M059J (cell line): ENCODE measurements at places on chromosomes 7 and 10.

DNA sequence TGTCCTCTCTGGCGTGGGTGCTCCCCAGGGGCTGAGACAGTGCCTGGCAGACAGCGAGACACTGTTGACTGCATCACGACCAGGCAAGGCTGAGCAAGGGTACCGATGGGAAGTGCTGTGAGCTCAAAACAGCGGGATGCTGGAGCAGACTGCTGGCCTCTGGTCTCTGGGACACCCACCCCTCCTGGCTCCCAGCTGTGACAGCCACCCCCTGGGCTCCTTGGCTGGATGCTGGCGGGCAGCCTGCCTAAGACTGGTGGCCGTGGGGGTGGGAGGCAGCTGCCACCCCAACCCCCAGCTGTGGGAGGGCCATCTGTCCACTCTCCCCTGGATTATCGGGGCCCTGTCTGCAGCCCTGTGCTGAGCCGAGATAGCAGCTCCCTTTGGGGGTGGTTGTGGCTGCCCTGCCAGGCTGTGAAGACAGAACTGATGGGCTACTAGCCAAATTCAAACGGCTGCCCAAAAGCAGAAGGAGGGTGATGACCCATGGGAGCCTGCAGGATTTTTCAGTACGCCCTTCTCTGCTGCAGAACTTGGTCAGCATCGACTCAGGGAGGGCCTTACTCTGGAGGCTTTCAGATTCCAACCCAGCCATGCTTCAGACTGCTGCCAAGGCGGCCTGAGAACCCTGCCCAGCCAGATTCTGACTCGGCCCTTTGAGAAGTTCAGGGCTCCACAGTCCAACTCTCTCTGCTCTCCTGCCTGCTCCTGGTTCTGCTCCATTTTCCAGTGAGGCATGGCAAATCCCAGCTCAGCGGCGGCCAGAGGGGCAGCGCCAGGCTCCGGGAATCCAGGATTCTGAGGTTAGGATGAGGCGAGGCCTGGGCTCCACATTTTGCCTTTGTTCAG, 125.3 kb downstream of the NEURL1 start:
- DNase-seq = no peak

GRCh38 chr10:51656503-51656902, 42.9 kb downstream of the CSTF2T start:
- no peak for DNase-seq

DNA sequence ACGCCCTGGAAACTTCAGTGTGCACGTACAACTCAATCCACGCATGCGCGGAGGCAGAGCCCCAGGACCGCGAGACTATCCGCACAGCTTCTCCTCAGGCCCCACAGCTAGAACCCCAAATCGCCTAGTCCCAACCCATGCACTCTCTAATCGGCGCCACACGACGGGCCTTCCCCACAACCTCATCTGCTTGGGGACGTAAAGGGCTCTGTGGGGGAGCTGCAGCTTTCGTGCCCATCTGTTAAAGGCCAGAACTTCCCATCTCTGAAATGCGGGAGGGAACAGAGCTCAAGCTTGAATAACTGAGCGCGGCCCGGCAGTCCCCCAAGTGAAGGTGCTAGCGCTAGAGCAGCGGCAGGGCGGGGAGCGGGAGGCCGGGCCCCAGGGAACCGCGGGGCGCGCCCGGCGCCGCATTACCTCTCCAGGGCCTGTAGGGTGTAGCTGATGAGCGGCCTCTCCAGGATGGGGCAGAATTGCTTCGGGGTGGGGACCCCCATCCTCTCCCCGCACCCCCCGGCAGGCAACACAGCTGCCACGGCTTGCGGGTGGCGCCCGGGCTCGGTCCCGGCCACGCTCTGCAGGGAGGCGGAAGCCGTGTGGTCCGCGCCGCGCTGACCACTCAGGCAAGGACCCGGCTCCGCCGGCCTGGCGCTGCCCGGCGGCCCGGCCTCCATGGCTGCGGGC, 547 bp downstream of the CRPPA start:
- DNase-seq = peak; percentile 95

- no peak for DNase-seq
These were observed 44.4 kb upstream of the KLF6 start for GRCh38 chr10:3829156-3830050.

DNA sequence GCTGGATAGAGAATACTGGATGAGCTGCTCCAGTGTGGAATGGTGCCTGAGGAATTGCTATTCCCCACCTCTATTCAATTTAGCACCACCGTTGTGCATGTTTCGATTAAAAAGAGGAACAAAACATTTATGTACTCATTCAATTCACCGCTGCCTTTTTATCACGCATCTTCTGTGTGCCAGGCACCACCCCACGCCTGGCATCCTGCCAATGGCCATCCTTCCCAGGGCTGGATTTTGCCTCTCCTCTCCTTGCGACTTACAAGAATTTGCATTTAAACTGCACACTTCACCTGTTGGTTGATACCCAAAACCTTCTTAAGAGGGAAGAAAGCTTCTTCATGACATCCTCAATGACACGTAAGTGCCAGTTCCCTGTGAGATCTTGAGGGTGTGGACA, 110.2 kb upstream of the DPP6 start:
- DNase-seq = no peak

GRCh38 chr7:38244516-38244915, 28.9 kb downstream of the TARP start:
- DNase-seq = no peak

GRCh38 chr7:133230591-133231194, 22.2 kb upstream of the EXOC4 start:
- DNase-seq = peak; percentile 55

DNA sequence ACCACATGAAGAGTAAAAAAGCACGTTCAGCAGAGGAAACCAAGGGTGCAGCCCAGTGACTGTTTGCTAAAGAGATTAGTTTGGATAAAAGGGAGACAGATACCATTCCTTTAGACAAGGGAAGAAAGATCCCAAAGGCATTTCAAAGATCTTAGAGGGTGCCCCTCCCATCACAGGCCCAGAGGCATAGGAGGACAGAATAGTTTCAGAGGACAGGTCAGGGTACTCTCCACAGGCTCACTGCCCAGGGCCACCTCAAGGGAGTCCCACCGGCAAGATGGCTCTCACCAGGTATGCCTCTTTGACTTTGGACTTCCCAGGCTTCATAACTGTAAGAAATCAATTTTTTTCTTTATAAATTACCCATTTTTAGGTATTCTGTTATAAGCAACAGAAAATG, 4.7 kb upstream of the TCTN3 start:
- DNase-seq = no peak

DNA sequence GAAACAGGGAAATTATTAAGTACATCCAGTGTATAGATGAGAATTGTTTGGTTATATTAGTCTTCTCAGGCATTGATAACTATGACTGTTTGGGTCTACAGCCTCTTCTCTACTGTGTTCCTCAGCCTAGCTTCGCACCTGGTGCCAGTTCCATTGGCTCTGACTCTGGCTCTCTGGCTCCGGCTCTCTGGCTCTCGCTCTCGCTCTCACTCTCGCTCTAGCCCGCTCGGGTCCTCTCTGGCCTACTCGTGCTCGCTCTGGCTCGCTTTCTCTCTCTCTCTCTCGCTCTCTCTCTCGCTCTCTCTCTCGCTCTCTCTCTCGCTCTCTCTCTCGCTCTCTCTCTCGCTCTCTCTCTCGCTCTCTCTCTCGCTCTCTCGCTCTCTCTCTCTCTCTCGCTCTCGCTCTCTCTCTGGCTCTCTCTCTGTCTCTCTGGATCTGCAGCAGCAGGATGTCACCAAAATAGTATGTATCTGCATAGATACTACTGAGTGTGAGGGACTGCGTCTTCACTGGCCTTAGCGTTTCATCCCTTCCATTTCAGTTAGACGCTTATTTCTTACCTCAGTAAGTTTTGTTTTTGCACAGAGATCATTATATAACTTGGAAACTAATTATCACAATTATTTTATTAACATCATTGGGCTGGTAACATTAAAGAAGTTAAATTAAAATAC, 6.5 kb upstream of the SSBP1 start:
- no peak for DNase-seq

DNA sequence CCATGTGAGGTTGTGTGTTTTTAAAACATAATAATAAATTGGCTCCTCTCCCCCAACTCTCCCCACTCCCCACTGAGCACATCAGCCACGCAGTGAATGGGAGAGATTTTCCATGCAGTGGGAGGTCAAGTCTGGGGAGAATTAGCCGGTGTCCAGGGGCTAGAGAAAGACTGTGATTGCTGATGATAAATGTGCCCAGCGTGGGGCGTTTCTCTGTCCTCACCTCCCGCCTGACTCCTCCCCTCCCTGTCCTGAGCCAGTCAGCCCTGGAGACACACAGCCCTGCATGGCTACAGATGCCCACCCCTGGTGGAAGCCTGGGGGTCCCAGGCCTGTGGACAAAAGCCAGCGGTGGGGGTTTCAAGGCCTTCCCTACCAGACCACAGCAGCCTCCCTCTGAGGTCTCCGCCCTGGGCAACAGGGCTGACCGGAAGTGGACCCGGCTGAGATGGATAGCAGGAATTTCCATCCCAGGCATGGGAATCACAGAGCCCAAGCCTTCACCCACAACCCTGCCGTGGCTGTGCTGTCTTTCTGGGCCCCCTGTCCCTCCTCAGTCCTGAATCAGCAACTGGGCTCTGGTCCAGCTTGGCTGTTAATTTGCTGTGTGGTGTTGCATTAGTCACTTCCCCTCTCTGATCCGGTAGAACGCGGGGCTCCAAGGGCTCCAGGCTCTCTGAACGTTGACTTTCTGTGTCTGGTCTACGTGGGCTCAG, 46.8 kb upstream of the SLC29A3 start:
- DNase-seq = peak; percentile 36

- peak; percentile 70 for DNase-seq
These were observed 35.6 kb downstream of the PRKAR2B start for GRCh38 chr7:107080099-107080505.

DNA sequence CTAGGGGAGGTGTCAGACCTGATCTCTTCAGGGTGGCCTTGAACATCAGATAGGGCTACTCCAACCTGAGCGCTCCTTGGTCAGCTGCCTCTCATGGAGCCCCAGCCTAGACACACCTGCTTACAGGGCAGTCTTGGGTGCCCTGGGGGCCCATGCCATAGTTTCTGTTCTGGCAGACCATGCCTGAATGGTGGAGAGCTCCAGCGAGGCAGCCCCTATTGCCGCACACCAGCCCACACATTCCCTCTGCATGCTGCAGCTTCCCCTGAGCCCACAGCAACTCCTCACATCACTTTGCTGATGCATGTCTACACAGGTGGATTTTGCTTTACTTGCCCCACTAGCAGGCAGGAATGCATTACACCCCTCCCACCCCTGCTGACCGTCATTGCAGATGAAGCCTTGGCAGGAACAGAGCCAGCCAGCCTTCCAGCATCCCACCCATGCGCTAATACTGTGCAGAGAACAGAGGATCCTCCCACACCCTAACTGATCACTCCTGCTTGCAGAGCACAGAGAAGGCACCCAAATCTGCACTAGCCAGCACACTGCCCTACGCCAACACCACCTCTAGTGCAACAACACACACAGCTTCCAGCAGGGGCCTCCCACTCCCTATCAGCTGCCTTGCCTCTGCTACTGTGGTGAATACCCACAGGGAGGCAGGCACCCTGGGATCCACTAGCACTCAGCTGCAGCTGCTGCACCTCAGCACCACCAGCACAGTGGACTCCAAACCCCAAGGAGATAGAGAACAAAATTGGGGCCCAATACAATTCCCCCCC, 43.0 kb upstream of the GRM3 start:
- DNase-seq = no peak

DNA sequence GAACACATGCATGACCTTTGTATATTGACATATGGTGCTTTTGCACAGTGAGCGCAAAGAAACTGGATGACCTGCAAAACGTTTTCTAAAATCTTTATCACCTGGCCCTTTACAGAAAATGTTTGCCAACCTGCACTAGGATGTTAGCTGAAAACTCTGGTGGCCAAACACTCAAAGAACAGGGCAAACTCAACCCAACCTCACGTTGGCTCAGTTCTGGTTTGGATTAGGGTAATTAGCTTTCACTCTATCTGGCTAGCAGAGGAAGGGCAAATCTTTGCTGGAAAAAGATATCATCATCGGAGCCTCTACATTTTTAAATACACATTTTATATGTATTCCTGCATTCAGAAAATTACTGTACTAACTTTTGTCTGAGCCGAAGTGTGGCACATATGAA, 688.9 kb downstream of the PHTF2 start:
- DNase-seq = no peak

GRCh38 chr7:134761266-134761665, 18.2 kb upstream of the CALD1 start:
- no peak for DNase-seq

- no peak for DNase-seq
These were observed 5.3 kb downstream of the PTF1A start for GRCh38 chr10:23197416-23197861.

DNA sequence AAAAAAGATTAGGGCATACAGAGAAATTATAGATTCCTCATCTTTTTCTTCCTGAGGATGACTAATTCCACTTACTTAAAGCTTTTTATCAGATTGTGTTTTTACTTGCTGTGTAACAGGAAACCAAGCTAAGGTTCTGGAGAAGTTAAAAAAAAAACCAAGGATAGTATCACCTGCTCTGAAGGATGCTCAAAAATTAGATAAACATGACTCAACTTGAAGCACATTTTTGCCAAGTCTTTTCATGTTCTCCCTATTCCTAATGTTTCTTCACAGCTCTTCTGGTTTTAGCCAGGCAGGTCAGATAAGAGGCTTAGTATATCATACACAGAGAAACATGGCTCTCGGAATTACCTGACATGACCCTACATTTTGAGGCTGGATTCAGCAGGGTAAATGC, 90.3 kb downstream of the CPEB3 start:
- peak; percentile 32 for DNase-seq

DNA sequence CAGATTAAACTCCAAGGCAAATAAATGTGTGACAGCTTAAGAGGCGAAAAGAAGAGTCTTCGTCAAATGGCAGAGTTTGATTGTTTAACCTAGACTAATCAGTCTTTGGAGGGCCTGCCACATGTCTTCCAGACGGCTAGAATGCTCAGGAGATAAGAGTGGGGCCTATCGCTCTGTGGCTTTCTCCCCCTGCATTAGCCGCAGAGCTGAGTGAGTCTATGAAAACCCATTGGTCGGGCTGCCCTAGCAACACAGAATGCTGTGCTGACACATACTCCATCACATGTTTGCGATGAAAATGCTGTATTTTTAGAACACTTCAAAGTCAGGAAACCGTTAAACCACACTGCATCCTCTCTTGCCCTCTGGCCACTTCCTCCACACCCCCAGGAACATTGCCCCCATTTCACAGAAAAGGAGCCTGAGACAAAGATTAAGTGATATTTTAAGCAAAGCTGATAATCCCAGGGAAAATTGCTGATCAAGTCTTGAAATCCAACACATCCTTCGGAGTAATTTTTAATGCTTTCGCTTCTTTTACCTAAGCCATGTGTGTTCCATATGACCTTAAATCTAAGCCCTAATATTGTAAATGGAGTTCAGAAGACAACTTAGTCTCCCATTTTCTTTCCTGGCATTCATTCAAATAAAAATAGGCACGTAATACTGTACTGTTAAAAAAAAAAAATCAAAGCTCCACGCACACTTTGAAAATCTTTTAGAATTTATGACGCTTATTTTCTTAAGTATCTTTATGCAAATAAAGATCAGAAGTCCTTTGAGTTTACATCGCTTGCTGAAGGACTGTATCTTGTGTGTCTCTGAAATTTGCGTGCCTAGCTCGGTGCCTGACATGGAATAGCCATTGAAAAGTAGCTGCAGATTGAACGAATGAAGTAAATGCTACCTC, 161.2 kb downstream of the CELF2 start:
- DNase-seq = peak; percentile 6

- peak; percentile 20 for DNase-seq
These were observed 665 bp downstream of the INSYN2A start for GRCh38 chr10:127195571-127196281.

- DNase-seq = no peak
These were observed 19.4 kb downstream of the ITGB1 start for GRCh38 chr10:32938554-32939061.

GRCh38 chr10:55793024-55793423, 568.0 kb downstream of the ZWINT start:
- no peak for DNase-seq
